ENCODE measurements at places on chromosomes 7 and 10. TPM values are rescaled to one million over a fixed set of nuclear protein-coding genes. Genes with fewer than 3 reads are reported as not detected.

The RALA gene
- 74.8 TPM for total RNA-seq

The RFC2 gene
- 15.0 TPM for total RNA-seq

GRCh38 chr7:95569720-95570119, 26.6 kb downstream of the PDK4 start:
- DNase-seq = no peak

- no peak for DNase-seq
Observed at GRCh38 chr10:34966040-34966439, 124.1 kb downstream of the CUL2 start.

GRCh38 chr10:7027913-7028808, 382.7 kb downstream of the SFMBT2 start:
- DNase-seq = peak; percentile 22

DNA sequence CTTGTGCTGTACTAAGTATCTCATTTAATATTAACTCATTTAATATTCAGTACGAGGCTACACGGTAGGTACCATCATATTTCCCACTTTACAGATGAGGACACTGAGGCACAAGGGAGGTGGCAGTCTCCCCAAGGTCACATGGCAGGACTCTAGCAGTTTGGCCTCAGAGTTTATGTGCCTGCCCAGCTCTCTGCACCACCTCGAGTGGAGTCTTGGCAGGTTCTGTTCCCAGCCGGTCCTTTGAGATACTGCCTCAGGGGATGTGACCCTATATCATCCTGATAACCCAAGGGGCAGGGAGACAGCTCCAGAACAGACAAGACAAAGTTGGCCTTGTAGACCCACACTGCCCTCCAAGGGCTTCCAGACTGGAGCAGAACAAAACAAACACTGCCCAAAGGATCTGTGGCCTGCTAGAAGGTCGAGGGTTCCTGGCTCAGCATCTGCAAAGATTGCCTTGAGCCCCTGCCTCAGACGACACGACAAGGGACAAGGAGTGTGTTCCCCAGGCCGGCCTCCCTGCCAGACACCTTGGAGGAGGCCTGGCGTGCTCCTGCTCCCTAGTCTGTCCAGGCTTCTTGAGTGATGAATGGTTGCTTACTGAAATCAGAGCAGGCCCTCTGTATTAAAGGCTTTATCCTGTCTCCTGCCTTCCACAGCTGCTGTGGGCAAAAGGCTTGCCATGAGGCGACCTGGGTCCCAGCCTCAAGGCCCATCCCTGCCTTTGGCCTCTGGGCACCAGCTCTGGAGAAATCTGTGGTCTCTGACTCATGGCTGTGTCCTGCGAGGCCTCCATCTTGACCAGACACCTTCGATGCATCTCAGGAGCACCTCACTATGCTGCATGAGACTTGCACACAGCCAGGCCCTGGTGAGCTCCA, 3.9 kb upstream of the PWWP2B start:
- DNase-seq = peak; percentile 56

The IFIT2 gene
- total RNA-seq = 1.2 TPM

- DNase-seq = no peak
Observed at GRCh38 chr7:78367280-78367773, 568.8 kb downstream of the PHTF2 start.

GRCh38 chr7:148944935-148945934, 61.1 kb upstream of the EZH2 start:
- DNase-seq = no peak

The LGI1 gene
- not detected for total RNA-seq

GRCh38 chr10:6843894-6844650, 264.0 kb upstream of the PRKCQ start:
- DNase-seq = no peak

The FERD3L gene
- total RNA-seq = not detected

DNA sequence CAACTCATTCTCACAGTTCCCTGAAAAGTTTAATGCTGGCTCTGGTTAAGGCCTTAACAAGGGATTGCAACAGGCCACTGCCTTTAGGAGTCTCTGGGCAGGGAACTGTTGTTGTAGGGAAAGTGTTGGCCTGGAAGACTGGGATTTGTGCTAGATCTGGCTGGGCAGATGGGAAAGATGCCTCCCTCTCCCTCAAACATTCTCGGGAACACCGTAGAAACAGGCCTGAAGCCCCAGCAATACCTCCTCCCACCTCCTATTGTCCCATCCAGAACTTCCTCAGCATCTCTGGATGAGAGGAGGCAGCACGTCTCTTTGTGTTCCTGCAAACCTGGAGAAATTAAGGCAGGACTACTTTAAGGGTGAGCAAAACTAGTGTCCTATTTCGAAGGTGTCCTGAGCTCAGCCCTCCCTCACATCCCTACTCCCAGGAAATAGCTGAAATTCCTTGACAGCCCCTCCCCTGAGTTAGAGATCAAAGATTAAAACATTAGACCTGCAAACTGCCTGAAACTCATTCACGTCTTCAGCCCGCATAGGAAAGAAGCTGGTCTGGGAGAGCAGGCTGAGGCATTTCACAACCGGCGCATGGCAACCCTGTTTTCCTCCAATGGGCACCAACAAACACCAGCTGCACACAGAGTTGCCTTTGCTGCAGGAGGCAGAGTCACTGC, 10.9 kb upstream of the MAP3K8 start:
- DNase-seq = peak; percentile 78

- no peak for DNase-seq
Observed at GRCh38 chr7:145324081-145324480, 488.2 kb upstream of the TPK1 start.
